ENCODE measurements at places on chromosomes 4 and X.

GRCh38 chr4:170399581-170400293 lies 310.0 kb upstream of the AADAT start:
- peak; percentile 48 for DNase-seq
- no peak overlapping the region for H3K4me3 ChIP-seq
- H3K27me3 ChIP-seq: no peaks in the 10 kb centered on the region
- no peaks in the 10 kb centered on the region for H3K36me3 ChIP-seq
- no peak overlapping the region for H3K27ac ChIP-seq
- H3K4me1 ChIP-seq: no peaks in the 10 kb centered on the region

GRCh38 chrX:133864236-133864635 lies 121.2 kb downstream of the GPC3 start:
- H3K4me1 ChIP-seq: no peaks in the 10 kb centered on the region
- H3K27ac ChIP-seq: no peak overlapping the region
- no peaks in the 10 kb centered on the region for H3K27me3 ChIP-seq
- DNase-seq: no peak

DNA sequence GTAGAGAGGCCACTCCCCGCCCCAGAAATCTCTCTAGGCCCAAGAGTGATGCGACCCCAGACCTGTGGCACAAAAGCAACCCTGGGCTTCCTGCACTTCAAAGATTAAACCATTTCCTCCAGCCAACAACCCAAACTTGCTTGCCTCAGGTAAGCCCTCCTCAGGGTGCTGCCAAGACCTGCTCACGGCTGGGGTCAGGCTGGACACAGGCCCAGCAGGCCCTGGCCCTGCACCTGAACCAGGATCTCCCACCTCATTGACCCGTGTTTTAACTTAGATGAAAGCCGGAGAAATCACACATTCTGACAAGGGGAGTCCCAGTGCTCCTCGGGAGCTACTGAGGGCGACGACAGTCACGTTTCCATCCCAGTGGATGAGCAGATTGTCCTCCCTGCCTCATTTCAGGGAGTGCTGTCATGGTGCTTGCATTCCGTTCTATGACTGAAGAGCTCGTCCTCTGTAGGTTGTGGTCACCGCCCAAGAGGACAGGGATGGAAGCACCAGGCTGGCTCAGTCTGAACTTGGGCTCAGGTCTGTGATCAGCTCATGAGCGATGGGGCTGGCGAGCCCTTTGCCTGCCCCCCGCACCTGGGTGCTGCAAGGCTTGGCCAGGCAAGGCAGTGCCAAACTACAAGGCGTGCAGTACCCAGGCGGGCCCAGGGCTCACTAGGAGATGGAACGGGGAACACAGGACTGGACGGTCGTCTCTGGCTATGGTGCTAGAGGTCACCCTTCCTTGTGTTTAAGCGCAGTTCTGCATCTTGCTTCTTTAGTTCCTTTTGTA lies 25.9 kb downstream of the WDR1 start:
- H3K36me3 ChIP-seq: peaks cover 5% of the 10 kb centered on the region
- H3K27me3 ChIP-seq: no peaks in the 10 kb centered on the region
- H3K27ac ChIP-seq: peak overlapping the region; percentile 90
- DNase-seq: no peak

DNA sequence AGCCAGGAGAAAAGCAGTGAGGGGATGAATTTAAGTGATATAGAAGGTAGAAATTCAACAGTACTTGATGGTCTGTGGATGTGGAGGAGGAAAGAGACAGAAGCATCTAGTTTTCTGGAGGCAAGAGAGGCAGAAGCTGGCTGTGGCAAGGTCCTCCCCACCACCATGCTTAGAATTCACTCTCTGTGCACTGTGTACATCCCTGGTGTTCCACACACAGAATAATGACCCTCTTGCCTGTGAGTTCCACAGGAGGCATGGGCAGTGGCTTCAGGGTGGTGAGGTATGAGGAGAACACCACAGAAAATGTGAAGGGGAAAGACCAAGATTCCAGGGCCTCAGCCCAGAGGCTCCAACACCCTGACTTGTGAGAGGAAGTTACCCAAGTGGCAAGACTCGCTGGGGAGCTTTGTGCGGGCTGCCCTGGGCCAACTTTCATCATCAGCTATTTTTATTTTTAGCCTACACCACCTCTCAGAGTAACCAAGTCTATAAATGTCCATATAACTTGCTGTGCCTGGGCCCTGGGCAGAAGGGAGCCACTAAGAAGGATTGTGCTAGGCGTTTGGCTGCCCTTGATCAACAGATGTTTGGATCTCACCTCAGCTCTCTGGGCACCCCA lies 7.8 kb upstream of the INTS6L start:
- H3K27me3 ChIP-seq: no peaks in the 10 kb centered on the region
- H3K4me1 ChIP-seq: no peaks in the 10 kb centered on the region
- H3K4me3 ChIP-seq: no peak overlapping the region
- H3K27ac ChIP-seq: no peak overlapping the region

GRCh38 chr4:145501051-145501660 lies 19.5 kb downstream of the SMAD1 start:
- no peak overlapping the region for H3K27ac ChIP-seq
- DNase-seq: no peak
- H3K4me1 ChIP-seq: peaks cover 14% of the 10 kb centered on the region
- no peaks in the 10 kb centered on the region for H3K27me3 ChIP-seq
- no peak overlapping the region for H3K4me3 ChIP-seq

All from kidney (tissue), 22 donors.